ENCODE measurements at places on chromosomes 2 and 18.

- no peak for DNase-seq
Observed at GRCh38 chr18:59469463-59470180, 110.6 kb upstream of the LMAN1 start.

DNA sequence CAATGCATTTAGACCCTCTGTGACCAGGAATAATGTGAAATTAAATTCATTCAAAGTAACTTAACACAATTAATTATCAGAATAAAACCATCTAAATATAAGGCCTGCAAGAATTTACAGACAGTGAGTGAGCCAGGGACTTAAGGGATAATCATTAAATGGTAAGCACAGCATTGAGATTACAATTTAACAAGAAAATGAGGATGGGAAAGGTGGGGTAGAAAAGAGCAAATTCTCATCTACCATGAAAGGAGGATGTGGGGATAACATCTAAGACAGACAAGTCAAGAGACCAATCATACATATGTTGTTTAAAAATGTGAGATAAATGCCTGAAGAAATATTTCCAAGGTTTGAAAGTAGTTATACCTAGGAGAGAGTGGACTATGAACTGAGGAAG lies 259.3 kb upstream of the NT5C1B start:
- no peak for DNase-seq

DNA sequence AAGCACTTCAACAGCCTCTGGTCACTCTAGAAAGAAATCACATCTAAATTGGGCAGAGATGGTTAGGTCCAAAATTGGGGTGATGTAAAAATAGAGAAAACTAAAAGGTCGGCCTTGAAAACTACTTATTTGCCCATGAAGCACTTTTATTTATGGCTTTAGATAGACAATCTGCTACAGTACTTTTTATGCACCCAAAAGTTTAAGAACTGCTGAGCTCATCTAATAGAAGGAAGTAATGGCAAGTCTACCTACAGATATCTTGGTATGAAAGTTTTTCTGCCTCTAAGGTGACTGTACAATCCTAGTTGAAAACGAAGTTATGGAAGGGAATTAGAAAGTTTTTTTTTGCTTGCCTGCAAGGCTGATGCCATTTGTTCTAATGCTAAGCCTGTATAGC lies 46.2 kb downstream of the SPHKAP start:
- no peak for DNase-seq

- no peak for DNase-seq
Observed at GRCh38 chr2:194060269-194060668, 1596.8 kb upstream of the SLC39A10 start.
